NCI-H1694 treated with DMSO at 0.1 percent for 48 hours (cell line): ENCODE measurements at places on chromosomes 2 and 18.

DNA sequence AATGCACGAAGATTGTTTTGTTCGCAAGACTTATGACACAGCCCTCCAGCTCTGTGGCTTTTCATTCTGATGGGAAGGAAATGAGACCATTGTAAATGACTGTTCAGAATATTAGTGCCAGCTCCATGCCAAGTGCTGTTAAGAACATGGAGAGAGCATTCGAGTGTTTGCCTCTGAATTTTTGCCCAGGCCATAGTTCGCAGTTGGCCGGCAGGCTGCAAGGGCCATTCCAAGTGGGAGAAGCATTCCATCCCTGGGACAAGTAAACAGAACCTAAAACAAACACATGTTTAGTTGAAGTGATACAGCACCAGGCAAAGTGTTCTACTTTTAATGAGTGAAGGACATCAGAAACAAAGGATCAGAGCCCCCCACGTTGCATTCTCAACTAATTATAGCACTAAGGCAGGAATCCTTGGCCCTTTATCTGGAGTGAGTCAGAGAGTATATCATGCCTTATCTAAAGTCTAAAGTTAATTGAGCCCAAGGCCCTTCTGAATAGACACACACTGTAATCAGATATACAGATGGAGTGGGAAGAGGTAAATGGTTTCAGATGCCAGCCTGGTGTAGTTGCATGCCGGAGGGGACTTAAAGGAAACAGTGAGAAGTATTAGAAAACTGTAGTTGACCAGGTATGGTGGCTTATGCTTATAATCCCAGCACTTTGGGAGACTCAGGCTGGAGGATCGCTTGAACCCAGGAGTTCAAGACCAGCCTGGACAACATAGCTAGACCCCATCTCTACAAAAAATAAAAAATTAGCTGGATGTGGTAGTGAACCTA is 53.3 kb downstream of the NEDD4L start:
- DNase-seq, result no peak

GRCh38 chr18:62368100-62368499 is 43.0 kb downstream of the TNFRSF11A start:
- no peak for DNase-seq

- peak; percentile 78 for DNase-seq
Measured at GRCh38 chr2:234500394-234501006, 3.6 kb upstream of the ARL4C start.

DNA sequence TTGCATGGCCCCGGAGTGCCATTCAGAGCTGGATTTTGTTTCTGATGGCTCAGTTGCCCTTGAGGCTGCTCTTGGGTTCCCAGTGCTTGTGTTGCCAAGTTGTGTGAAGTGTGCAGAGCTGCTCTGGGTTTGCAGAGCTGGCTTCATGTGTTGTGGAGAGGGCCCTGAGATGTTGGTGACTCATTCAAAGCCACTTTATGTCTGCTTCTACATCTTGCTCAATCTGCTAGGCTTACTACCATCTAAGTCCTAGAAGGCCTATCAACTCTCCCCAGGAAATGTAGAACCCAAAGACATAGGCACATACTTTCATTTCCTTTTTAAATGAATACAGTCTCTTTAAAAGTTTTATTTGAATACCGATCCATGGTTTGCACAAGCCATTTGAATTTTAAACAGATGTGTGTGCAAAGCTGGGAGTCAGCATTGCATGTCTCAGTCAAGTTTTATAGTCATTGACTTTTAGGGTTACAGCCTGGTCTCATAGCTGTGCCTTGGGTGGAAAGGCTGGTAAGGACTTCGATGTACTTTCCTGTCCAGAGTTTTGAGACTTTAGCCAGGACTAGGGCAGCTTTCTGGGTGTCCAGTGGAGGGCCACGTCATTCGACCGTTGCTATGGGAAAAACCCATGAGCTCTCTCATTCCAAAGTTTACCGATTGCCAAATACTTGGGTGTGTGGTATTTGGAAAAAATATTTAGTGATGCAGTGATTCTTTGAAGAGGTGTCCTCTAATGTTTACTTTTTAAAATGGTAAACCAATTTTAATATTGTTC is 105.0 kb downstream of the LTBP1 start:
- no peak for DNase-seq

- no peak for DNase-seq
Measured at GRCh38 chr2:106868275-106868674, 17.7 kb downstream of the ST6GAL2 start.

DNA sequence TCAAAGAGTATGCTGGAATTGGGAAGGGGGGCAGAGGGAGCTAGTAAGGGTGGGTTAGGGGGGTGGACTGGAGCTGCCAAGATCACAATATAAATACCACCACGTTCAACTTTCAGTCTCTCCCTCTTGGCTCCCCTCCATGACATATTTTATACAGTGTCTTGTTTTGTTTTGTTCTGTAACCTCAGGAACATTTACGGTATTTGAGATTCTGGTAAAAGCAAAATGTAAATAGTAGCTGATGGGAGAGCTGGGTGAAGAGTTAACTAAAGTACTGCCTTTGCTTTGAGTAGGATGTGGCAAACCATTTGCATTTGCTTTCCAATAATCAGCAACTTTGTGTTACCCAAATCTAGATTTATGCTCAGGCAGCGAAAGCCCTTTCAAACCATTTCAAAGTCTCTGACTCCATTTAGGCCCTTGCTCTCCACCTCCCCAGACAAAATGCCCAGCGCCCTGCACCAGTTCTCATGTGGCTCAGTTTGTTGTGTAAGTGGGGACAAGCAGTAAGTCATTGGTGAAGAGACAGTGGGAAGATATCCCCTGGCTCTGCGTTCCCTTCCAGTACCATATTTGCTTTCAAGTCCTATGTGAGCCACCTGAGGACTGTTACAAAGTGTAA is 17.4 kb downstream of the IRS1 start:
- DNase-seq, result no peak

- DNase-seq, result no peak
Measured at GRCh38 chr2:170229125-170229524, 51.2 kb downstream of the MYO3B start.

DNA sequence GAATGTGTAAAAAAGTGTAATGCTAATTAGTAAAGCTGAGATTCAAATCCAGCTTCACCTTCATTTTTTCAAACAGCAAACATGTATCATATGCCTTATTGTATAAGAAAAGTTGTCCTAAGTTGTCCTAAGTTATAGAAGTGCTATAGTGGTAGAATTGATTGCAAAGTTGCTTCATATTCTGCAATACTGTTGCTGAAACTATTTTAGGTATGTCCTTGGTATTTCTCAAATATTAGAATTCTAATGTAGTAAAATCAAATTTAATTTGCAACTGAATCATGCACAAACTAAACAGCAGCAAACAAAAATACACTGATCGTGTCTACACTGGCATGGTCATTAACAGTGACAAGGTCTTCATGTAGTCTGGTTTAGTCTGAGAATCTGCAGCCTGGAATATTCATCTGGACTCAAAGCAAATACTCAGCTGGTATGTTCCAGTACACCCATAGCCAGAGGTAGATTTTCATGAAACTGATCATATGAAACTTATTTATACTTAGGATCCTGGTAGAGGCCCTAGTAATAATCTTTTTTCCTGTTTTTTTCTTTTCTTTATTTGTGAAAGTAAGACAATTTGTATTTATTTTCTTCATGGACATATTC is 555.6 kb upstream of the ZEB2 start:
- DNase-seq, result no peak
